Lung (tissue), 17 donors: ENCODE measurements at places on chromosomes 7 and 10. TPM values are rescaled to one million over a fixed set of nuclear protein-coding genes. Genes with fewer than 3 reads are reported as not detected.

GRCh38 chr7:26992670-26993069 lies 103.1 kb downstream of the HOXA1 start:
- no peak for DNase-seq

DNA sequence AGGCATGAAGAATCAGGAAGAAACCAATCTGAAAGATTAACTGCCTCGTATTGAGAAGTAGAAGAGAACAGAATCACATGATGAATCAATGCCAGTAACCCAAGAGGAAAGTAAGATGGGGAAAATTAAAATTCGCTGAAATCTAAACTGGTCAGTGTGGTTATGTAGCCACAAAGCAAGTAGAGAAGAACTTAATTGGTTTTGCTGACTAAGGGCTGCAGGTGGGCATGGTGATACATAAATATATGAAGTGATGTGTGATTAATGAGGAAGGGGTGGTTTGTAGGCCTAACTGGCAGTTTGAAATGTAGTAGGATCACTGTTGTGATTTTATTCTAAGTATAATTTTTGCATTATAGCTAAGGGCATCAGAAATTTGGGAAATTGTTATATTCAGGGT lies 83.5 kb upstream of the LRRTM3 start:
- DNase-seq, result no peak

DNA sequence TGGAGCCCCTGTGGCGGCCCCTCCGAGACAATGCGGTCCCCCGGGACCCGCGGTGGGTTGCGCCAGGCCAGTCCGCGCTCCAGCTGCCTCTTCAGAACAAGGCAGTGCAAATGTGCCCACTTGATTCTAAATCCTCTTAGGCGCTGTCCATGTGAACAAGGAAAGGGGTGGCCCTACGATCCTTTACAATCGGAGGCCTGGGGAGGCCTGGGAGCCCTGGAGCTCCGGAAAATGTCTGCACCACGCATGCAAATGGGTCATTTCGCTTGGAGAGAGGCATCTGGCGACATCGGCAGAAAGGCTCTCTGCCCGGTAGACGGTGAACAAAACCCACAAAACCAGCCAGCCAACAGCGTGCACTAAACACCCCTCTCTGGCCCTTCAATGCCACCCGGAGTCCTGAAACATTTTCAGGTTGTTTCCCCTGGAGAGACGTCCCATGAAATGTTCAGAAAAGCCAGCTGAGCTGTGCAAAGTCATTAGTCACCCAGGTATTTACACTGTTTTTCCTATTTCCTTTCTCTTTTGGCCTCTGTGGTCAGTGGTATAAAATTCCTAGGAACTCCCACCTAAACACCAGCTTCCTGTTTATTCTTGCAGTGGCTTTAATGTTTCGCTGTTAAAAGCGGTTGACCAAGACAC lies 102.8 kb upstream of the ZNF438 start:
- DNase-seq, result peak; percentile 65

- no peak for DNase-seq
Observed at GRCh38 chr7:36535866-36536664, 146.4 kb downstream of the ANLN start.

GRCh38 chr10:128432011-128432410 lies 305.8 kb upstream of the MKI67 start:
- no peak for DNase-seq

- DNase-seq, result peak; percentile 91
Observed at GRCh38 chr10:98246911-98247805, 20.8 kb downstream of the LOXL4 start.

DNA sequence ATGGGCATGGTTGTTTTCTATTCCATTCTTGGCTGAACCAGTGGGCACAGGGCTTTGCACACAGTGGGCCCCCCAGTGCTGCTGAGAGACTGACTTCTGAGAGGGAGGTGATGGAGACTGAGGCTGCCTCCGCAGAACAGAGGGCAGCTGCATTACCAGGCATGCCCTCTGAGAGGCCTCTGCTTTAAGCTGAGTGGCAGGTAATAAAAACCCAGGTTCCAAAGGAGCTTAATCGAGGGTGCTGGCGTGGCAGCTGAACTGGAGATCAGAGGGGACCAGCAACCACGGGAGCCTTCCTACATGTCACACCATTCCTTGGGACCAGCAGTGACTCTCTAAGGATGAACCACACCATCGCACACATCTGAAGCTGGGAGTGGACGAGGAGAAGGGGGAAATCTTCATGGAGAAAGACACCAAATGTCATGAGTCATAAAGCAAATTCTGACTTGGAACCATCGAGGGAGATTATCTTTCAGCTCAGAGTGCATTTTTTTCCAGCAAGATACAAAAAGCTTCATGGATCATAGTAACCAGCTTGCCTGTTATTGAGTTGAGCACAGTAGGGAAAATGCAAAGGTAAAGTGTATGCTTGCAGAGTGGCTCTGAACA lies 24.6 kb downstream of the HIPK2 start:
- no peak for DNase-seq

DNA sequence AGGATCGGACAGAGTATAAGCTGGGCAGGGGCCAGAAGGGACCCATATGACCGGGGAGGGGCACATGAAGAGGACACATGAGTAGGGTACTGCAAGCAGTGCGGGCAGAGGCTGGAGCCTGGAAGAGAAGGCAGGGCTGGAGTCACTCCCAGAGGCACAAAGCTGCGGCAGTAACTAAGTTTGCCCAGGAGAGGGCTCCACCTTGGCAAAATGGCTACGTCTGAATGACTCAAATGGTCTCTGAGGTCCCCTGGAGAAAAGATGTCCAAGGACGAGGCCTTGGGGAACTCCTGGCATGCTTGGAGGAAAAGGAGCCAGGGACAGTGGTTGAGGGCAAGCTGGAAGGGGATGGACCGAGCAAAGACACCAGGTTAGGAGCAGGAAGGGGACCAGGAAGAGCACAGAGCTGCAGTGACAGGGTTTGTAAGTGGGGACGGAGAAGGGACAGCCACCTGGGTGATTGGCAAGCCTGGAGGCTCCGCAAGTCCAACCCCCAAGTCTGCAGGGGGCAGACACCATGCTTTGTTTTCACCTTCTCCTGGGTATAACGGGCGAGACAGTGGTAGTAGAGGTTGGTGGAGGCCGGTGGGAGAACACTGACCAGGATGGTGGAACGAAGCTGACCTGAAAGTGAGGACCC lies 43.1 kb upstream of the LBX1 start:
- DNase-seq, result peak; percentile 75

- DNase-seq, result no peak
Observed at GRCh38 chr10:70198696-70199466, 28.6 kb upstream of the SAR1A start.

- no peak for DNase-seq
Observed at GRCh38 chr10:91022390-91022789, 101.5 kb upstream of the ANKRD1 start.

- DNase-seq, result no peak
Observed at GRCh38 chr7:15561835-15562234, at the start of gene AGMO. Gene AGMO (minus strand): TSS chr7:15562015.

DNA sequence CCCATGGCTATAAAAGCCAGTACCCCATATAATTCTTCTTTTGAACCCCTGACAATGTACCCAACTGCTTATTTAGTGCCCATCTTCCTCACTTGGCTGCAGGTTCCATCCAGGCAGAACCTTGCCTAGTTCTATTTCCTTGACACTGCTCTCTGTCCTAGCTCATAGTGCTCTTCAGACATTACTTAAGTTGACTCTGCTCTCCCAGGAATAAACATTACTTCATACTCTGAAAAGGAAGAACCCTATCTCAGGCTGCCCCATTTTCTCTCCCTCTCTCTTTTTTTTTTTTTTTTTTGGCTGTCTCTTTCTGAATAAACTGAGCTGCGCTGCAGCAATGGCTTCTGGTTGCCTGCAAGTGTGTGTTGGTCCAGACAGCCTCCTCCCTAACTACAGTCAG lies 21.0 kb downstream of the ACTA2 start:
- no peak for DNase-seq

DNA sequence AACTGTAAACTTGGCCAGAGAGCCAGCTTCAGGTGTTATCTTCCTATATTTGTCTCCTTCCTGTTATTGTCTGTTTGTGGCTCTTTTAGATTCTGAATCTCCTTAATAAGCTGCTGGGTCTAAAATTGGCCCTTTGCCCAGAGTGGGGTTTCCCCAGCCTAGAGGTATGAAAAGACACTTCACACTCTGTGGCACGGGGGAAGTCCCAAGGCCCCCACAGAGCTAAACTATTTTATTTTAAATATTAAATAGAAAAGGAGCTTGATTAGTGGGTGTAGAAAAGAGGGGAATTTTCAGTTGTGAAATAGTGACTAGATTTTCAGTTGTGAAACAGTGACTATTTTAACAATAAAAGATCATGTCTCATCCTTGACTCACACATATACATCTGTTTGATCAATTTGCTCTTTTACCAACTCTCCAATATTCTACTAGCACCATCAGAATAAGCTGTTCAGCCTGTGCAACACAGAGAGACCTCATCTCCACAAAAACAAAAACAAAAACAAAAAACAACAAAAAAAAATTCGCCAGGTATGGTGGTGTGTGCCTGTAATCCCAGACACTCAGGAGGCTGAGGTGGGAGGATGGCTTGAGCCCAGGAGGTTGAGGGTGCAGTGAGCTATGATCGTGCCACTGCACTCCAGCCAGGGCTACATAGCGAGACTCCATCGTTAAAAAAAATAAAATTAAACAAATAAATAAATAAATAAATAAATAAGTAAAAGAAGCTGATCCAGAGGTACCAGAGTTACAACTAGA lies 24.9 kb upstream of the ADO start:
- no peak for DNase-seq

LIPM gene
- not detected for polyA plus RNA-seq

EGFR gene
- 13.3 TPM for polyA plus RNA-seq

ADCY1 gene
- polyA plus RNA-seq, result 0.22 TPM

MOGAT3 gene
- polyA plus RNA-seq, result not detected

BHLHA15 gene
- polyA plus RNA-seq, result 4.0 TPM

PRKAR2B gene
- 4.9 TPM for polyA plus RNA-seq

SLC16A12 gene
- 0.75 TPM for polyA plus RNA-seq
